ENCODE measurements at places on chromosomes 16 and 17.

- no peak for DNase-seq
Observed at GRCh38 chr17:43328650-43329049, 70.1 kb upstream of the ARL4D start.

DNA sequence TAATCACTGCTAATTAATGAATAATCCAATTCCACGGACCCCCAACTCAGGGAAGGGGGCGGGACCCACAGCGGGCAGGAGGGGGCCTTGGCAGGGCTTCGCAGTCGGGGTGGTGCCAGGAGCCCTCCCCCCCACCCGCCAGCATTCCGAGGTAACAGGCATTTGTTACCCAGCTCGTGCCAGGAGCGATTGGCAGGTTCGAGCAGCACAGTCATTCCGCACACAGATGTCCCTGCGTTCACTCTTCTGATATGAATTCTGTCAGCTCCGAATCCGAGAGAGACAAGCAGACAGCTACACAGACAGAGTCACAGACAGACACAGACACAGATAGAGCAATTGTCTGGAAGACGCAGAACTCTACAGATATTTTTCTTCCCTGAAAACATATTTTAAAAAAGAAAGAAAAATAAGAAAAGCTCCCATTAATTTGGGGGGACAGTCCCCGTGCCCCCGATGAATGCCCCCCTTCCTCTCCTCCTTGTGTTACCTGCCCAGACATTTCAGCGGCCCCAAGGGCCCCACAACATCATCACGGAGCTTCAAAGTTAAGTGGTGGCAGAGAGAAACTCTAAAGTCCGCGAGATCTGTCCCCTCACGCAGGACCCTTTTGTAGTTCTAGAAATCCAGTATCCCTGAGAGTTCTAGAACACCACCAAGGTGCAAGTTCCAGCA lies 10.2 kb downstream of the NEUROD2 start:
- no peak for DNase-seq

- DNase-seq = no peak
Observed at GRCh38 chr17:42704490-42704836, 22.1 kb downstream of the CNTNAP1 start.

GRCh38 chr17:50807675-50808074 lies 27.7 kb upstream of the WFIKKN2 start:
- no peak for DNase-seq

DNA sequence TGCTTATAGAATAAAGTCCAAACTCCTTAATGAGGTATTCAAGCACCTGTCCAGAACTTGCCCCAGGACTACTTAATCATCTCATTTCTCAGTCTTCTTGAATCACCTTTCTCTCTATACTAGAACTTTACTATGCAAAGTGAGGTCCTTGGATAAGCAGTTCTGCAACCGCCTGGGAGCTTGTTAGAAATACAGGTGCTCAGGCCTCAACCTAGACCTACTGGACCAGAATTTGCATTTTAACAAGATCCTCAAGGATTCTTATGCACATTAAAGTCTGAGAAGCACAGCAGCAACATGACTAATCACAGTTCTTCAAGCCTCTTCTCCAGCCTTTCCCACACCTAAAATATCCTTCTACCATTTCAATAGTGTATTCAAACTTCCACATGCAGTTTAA lies 61.7 kb downstream of the GRB7 start:
- DNase-seq = no peak

GRCh38 chr16:22272870-22273650 lies 24.1 kb upstream of the POLR3E start:
- DNase-seq = no peak

DNA sequence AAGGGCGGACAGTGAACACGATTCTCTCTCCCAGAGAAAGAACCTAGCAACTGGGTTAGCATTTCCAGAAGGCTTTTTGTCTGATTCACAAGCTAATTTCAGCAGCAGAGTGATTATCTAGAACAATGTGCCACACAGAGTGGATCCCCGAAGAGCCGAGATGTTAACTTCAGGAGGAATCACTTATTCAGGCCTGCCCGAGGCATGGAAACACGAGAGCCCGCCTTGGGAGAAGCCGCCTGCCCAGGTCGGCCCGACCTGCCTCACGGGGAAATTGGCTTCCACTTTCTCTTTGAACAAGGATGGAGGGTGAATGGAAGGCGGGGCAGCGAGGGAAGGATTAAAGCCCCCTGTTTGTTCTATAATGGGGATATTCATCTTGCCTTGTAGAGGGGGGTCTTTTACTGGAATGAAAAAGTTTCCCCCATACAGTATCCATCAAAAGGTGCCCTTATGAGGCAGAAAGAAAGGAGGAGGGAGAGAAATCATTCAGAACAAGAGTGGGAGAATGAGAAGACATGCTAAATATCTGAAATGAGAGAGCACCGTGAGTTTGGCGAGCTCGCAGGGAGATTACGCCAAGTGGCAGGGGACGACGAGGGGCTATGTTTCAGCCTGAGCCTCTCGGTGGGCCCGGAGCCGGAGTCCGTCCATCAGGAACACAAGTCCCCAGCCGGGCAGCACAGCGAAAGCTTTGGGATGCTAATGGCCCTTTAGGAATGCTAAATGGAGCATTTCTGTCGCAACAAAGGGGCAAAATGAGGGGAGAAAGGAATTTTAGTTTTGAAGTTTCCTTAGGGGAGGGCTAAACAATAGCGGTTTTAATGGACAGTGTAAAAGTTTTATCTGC lies 33.0 kb downstream of the NTN1 start:
- no peak for DNase-seq

DNA sequence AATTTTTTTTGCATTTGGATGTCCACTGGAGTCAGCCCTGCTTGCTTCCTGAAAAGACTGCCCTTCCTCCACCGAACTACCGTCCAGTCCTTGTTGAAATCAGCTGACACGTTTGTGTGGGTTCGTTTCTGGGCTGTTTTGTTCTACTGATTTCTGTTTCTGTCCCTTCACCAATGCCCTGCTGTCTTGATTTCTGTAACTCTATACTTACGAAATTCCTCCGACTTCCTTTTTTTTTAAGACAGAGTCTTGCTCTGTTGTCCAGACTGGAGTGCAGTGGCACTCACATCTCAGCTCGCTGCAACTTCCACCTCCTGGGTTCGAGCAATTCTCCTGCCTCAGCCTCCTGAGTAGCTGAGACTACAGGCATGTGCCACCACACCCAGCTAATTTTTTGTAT lies 8.4 kb upstream of the GAA start:
- DNase-seq = no peak

- DNase-seq = no peak
Observed at GRCh38 chr17:38449364-38449763, 21.1 kb downstream of the ARHGAP23 start.

DNA sequence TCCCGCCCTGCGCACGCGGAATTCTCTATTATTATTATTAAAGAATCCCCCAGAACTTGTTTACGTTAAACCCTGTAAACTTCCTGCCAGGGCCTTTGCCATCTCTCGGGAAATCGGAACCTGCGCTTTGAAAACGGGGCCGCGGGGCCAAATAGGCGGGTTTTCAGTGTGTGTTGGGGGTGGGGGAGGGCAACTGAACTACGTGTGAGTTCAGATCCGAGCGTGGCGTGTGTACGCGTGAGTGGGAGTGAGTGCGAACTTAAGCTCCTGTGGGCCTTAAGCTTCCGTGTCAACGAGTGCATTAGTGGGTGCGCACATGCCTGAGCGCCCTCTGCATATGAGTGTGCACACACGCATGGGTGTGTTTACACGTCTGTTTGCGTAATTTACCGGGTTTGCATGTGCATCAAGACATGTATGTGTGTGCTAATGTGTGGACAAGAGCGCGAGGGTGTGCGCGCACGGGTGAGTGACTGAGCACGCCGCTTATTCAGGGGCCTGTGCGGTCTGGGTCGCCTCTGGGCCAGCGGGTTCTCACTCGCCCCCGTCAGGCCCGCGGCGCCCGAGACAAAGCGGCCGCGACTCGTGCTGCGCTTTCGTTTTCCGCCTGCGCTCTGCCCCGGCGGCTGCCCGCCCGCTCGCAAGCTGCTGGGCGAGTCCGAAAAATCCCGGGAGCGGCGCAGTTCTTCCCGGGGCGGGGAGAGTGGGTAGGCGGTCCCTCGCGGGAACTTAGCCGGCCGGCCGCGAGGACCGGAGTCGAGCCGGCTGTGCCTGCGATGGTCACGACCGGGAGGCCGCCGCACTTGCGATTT lies 1.2 kb upstream of the FOXF1 start:
- no peak for DNase-seq

DNA sequence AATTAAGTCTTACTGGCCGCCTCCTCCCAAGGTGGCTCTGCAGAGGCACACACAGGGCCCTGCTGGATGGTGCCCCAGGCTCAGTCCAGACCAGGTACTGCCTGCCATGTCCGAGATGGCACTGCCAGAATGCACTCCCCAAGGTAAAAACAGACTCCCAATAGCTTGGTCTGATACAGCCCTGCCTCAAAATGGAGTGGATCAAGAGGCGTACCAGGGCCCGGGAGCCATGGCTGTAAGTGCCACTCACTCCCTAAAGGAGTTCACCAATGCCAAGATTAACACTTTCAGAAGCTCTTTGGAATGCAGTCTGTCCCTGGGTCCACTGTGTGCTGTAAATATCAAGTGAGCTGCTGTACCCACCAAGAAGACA lies 576 bp upstream of the MYO18A start:
- DNase-seq = no peak

DNA sequence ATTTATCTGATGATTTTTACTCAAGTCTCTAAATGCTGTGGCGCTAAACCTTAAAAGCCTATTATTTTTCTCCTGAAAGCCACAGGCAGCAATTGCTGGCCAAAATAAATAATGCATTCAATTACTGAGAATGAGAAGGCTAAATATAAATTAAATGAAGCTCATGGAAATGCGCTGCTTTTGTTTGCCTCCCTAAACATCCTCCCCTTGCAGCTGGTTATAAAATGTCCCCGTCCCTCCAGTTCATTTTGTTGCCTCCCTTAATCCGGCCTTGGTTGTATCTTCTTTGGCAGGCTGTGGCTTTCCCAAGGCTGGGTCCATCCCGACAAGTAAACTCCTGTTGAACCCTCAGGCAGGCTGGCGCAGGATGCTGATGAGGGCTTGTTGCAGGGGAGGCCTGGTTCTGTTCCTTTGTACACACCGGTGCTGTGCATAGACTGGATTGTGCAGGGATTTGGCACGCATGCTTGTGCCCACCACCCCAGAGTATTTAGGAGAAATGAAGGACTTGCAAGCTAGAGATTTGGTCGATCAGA lies 62.7 kb downstream of the KNOP1 start:
- no peak for DNase-seq

DNA sequence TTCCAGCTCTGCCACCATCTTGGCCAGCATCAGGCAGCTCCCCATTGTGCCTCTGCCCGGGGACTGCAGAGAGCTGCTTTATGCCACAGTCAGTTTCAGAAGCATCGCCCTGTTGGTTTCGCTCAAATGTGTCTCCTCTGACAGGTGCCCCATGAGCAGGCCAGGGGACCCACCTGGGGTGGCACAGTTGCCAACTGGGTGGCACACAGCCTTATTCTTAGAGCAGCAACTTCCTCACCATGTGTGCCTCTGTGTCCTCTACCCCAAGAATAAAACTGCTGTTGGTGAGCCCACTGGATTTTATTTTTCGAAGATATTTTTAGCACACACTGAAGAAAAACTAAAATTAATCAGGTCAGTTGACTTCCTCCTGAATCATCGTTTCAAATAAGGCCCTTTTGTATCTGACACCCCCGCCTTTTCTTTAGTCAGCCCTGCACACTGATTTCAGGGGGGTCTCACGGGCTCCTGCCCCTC lies 44.9 kb upstream of the CACNG5 start:
- DNase-seq = no peak

DNA sequence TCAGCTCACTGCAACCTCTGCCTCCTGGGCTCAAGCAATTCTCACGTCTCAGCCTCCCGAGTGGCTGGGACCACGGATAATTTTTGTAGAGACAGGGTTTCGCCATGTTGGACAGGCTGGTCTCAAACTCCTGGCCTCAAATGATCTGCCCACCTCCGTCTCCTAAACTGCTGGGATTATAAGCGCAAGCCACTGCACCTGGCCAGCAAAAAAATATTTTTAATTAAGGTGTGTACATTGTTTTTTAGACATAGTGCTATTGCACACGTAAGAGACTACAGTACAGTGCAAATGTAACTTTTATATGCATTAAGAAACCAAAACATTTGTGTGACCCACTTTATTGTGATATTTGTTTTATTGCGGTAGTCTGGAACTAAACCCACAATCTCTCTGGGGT lies 49.0 kb downstream of the NACA2 start:
- DNase-seq = no peak

DNA sequence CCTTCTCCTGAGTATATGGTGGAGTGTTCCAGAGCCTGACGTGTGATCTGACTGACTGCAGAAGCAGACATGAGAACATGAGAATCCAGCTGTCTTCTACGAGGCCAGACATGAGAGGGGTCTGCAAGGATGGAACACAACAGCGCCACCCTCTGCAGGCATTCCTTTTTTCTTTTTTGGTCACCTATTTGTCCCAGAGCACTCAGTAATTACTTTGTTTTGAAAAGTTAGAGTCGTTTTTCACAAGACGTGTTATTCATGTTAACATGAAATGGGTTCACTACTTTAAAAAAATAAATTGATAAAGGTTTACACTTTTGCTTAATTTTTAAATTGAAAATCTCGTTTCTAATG lies 43.8 kb upstream of the ATP2A3 start:
- no peak for DNase-seq

GRCh38 chr17:47694581-47695428 lies 844 bp downstream of the TBKBP1 start:
- no peak for DNase-seq

DNA sequence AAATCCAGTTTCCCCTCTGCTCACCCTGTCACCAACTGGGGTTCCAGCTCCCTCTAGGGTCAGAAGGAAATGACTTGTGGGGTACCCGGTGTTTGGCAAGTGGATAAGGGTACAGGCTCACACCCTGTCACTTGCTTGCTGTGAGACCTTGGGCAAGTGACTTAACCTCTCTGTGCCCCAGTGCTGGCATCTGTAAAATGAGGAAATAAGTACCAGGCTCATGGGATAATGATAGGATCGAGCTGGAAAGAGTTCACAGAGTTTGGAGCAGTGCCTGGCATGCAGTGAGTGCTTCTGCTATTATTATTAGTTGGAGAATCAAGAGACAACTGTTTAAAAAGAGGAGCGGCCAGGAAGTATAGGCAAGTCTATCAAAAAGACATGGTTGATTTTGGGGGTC lies 53.7 kb upstream of the DLX4 start:
- no peak for DNase-seq

DNA sequence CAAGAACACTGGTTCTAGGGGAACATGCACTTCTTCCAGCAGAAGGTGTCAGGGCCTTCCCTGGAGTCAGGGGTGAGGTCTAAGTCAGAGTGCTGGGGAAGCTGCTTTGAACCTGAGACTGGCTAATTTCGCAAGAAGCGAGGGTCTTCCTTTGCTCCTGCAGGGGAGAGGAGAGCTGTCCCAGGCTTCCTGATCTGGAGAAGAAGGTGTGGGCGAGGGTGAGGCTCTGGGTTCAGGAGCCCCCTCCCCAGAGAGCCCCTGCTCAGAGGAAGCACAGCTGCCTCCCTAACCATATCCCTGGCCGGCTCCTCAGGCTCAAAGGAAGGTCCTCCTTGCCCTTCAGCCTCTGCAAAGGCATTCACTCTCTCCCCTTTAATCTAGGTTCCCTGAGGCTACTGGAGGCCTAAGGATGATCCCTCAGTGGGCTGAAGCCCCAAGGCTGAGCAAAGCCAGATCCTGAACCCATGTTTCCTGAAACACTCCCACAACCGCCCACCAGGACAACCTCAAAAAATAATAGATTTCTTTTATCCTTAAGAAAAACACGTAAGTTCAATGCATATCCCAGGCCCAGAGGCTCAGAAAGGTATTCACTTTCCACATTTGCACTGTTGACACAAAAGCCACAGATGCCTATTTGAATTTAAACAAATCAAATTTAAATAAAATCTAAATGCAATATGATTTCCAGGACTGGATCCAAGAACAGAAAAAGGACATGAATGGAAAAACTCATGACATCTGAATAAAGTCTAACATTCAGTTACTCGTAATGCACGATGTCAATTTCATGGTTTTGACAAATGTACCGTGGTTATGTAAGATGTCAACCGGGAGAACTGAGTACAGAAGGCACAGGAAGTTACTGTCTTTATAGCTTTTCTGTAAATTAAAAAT lies 71.5 kb upstream of the RCVRN start:
- DNase-seq = no peak
